ENCODE measurements at places on chromosomes 5 and 9.

GRCh38 chr5:174531782-174532191 is 192.6 kb upstream of the MSX2 start:
- no peak for DNase-seq

- no peak for DNase-seq
Observed at GRCh38 chr5:2165203-2165602, 282.5 kb upstream of the IRX4 start.

GRCh38 chr9:96305171-96305570 is 3.2 kb upstream of the HSD17B3 start:
- DNase-seq, result no peak

DNA sequence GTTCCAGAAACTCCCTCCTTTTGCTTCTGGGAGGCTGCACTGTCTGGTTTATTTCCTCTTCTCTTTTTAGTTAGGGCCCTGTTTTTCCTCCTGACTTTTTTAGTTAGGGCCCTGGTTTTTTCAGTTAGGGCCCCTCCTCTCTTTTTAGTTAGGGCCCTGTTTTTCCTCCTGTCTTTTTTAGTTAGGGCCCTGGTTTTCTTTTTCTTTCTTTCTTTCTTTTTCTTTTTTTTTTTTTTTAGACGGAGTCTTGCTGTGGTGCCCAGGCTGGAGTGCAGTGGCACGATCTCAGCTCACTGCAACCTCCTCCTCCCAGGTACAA is 15.1 kb downstream of the GSN start:
- no peak for DNase-seq

DNA sequence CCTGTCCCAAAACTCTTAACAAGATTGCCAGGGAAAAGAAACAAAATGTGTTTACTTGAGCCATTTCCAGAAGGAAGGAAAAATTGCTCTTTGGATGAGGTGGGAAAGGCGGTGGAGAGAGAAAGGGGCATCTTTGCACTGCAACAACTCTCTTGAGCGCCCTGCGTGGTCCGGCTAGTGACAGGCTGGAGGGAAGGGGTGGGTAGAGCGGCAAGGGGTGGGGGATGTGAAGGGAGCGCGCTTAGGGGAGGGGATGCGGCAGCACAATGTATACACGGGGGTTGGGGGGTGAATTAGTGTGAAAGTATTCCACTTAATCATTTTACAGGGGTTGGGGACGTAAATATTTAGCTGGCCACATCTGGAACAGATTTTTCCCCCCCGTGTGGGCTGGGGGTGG is 1.3 kb downstream of the FGF10 start:
- DNase-seq, result no peak

DNA sequence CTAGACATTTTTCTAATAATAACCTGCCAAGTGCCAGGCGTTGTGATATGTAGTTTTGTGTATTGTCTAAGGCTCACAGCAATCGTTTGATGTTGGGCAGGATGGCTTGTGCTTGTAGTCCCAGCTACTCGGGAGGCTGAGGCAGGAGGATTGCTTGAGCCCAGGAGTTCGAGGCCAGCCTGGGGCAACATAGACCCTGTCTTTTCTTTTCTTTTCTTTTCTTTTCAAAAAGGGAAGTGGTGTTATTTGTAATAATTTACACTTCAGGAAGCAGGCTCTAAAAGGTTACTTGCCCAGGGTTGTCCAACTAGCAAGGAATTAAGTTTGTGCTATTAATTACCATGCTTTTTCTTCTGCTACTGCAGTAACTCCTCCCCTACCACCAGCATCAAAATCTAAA is 3.2 kb downstream of the ZNF131 start:
- no peak for DNase-seq

- DNase-seq, result peak; percentile 60
Observed at GRCh38 chr5:139391570-139392323, 2.0 kb upstream of the MZB1 start.

GRCh38 chr9:134975253-134975652 is 57.5 kb upstream of the FCN1 start:
- no peak for DNase-seq

DNA sequence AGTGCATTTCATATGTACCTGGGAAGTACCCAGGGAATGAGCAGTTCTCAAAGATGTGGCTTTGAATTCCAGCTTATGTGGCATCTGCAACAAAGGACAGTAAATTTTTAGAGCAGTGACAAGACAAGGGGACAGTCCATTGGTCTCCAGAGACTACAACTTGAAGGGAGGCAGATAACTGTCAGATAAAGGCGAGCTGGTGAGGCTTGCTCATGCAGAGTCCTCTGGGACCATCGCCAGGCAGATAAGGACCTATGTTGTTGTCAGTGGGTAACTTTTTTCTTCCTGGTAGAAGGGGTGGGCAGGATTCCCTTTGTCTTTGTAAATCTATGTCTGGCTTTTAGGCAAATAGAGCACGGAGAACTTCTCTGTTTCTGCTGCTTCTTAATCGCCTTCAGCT is 120.2 kb downstream of the ICE1 start:
- no peak for DNase-seq

DNA sequence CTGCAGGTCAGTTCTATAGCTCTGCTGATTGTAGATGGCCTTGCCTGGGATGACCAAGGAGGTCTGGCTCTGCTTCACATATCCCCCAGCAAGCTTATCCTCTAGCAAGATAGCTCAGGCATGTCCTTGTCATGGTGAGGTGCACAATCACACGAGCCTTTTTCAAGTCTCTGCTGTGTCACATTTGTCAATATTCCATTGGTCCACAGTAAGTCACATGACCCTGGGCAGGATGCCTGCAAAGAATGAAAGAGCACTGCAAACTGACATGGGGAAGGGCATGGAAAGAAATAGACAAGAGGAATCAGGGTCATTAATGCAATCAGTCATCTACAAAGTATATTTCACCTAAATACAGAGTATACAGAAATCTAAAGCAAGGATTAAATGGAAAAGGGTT is 142.0 kb downstream of the RORB start:
- no peak for DNase-seq

GRCh38 chr5:164600274-164600673 is 1094.9 kb downstream of the MAT2B start:
- peak; percentile 92 for DNase-seq
